Stimulated activated CD4-positive, alpha-beta T cell treated with anti-CD3 and anti-CD28 coated beads, Interleukin-4, amount 100 ng/mL, for 24 hours (primary cell): ENCODE measurements at places on chromosomes 5 and 9.

- DNase-seq = no peak
These were observed 38.3 kb downstream of the NR2F1 start for GRCh38 chr5:93621327-93621798.

GRCh38 chr9:113929634-113930389, 53.7 kb downstream of the ZNF618 start:
- DNase-seq = no peak

- no peak for DNase-seq
These were observed 6.7 kb downstream of the N4BP3 start for GRCh38 chr5:178119915-178120606.

DNA sequence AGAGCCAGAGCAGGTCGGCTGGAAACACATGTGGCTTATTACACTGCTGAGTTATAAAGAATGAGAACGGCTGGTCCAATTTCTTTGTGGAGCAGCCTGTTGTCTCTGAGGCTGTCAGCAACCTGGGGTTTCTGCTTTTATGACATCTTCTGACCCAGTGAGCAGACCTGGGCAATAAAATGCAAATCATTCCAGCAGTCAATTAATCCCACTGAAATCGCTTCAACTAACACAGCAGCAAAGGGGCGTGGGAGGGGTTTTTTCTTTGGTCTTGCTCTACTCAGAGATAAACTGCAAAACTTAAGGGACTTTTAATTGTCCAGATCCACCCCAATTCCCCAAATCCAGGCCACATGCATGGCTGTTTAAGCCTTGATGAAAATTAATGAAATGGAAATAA, 215.7 kb downstream of the SLIT3 start:
- DNase-seq = no peak

DNA sequence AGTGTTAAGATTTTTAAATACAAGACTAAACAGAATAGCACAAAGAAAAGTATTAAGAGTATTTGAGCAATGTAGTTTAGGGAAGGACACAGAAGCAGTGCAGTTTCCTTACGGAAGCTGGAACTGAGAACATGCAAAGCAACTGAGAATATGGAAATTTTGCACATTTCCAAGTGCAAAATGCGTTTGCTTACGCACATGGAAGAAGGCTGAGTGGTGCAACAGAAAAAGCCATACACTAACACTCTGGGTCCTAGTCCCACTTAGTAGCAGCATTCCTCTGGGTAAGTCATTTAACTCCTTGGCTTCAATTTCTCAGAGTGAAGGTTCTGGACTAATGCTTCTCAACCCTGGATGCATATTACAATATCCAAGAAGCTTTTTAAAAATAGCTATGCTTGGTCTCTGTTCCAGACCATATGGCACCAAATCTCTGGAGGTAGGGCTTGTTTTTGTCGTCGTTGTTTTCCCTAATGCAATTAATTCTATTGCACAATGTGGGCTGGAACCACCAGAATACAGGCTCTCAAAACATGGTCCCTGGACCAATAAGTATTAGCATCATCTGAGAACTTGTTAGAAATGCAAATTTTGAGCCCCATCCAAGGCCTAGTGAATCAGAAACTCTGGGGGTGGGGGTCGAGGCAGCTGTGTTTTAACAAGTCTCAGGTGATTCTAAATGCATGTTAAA, 65.2 kb upstream of the DEPDC1B start:
- no peak for DNase-seq

DNA sequence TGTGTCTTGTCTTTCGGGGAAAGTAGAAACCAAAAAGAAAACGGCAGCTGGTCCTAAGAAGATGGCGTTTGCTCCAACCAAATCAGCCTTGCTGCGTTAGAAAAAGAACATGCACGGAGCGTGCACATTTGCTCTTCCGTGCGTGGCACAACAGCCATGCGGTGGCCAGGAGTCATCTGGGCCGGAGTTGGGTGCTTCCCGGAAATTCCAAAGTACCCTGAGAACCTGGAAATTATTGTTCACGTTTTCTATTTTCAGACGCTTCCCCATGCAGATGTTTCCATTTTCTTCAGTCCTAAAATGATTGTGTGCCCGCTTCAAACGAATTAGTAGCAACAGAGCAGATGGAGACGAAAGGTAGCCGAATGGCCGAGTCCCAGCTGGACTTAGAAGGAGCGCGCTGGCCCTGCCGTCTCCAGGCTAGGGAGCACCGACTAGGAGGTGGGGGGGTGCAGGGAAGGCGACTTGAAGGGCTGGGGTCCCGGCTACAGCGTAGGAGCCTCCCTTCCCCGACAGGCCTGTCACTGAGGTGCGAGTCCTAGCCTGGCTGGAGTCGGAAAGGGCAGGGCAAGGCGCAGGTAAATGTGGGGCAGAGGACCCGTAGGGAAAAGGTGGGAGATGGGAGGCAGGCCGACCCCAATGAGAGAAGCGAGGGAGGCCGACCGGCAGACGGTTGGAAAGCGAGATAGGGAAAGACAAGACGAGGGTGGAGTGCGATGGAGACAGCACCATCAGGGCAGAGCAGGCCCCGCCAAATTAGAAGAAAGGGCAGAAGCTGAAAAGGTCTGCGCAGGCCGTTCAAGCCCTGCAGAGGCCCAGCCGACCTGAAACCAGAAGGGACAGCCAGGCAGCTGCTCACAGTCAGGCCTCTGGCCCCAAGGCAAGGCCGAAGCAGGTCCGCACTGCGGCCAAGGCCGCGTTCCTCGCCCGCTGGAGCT, 1.4 kb downstream of the BARX1 start:
- no peak for DNase-seq

GRCh38 chr5:60604771-60605170, 95.2 kb downstream of the DEPDC1B start:
- DNase-seq = no peak

GRCh38 chr5:41870627-41871048, 413 bp upstream of the OXCT1 start:
- no peak for DNase-seq

- DNase-seq = no peak
These were observed 51.2 kb upstream of the BARHL1 start for GRCh38 chr9:132531195-132531594.

- no peak for DNase-seq
These were observed 653.0 kb upstream of the RORB start for GRCh38 chr9:73844135-73844534.

GRCh38 chr5:68189613-68190012, 25.9 kb upstream of the PIK3R1 start:
- DNase-seq = no peak

GRCh38 chr9:30815585-30815984, 1568.9 kb upstream of the ACO1 start:
- no peak for DNase-seq

- no peak for DNase-seq
These were observed 400.3 kb downstream of the ZSWIM6 start for GRCh38 chr5:61732369-61732768.

GRCh38 chr9:33950371-33950770, 98.3 kb downstream of the UBAP2 start:
- DNase-seq = no peak

- no peak for DNase-seq
These were observed 81.7 kb upstream of the MTAP start for GRCh38 chr9:21720758-21721157.

DNA sequence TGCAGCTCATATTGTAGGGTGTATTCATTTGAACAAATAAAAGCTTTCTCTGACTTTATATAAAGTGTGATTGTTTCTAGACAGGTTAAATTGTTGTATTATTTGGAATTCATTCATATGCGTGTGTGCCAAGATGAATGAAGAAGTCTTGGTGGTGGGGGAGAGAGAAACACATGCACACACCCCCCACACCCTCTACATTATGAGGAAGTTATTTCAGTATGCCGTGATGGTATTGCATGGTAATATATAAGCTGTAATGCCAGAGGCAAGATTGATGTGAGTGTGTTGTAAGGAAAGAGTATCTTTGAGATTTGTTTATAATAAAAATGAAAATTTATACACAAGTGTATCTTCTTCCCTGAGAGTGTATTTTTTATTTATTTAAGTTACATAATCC, 71.0 kb downstream of the IPO11 start:
- no peak for DNase-seq

DNA sequence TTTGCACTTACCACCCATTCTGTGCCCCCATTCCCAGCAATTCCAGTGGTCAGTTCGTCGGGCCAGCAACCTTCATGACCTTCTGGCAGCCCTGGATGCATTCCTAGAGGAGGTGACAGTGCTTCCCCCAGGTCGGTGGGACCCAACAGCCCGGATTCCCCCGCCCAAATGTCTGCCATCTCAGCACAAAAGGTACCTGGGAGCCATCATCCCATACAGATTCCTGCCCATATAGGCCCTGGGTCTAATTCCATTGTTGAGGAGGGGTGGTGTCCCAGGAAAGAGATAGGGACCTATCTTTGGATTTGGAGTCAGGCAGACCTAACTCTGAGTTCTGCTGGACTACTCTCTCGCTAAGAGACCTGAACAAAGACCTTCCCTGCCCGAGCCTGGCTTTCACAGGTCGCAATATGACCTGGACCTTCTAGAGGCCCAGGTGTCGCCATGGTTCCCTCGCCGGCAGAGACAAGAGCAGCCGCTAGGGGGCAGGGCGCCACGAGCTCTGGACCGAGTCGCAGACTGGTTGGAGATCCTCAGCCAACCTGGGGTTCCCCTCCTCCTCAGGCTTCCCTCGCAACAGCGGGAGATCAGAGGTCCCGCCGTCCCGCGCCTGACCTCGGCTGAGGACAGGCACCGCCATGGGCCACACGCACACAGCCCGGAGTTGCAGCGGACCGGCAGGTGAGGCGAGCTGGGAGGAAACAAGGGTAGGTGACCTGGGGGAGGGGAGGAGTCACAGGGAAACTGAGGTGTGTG, 3.1 kb downstream of the SLC4A9 start:
- DNase-seq = peak; percentile 86

DNA sequence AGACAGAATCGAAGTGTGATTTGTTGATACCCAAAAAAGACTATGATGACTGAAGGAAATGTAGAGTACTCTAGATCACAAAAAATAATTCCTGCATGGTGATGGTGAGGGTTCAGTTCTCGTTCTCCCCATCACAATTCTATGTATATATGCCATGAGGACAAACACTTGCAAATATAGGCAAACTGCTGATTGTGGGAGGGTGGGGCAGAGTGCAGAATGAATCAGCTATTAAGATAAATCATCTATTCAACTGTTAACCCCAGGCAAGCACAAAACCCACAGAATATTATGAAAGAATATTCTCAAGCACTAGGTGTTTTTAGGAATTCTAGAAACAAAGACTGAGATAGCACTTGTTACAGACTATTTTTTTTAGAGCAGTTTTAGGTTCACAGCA, 13.9 kb upstream of the UBLCP1 start:
- DNase-seq = no peak

GRCh38 chr9:118336943-118337330, 632.7 kb downstream of the TLR4 start:
- no peak for DNase-seq

- DNase-seq = no peak
These were observed 1249.3 kb downstream of the CDH12 start for GRCh38 chr5:21603796-21604195.

- DNase-seq = no peak
These were observed 296.4 kb downstream of the TLR4 start for GRCh38 chr9:118000581-118000980.

GRCh38 chr5:140273401-140273877, 29.5 kb downstream of the PFDN1 start:
- DNase-seq = no peak

DNA sequence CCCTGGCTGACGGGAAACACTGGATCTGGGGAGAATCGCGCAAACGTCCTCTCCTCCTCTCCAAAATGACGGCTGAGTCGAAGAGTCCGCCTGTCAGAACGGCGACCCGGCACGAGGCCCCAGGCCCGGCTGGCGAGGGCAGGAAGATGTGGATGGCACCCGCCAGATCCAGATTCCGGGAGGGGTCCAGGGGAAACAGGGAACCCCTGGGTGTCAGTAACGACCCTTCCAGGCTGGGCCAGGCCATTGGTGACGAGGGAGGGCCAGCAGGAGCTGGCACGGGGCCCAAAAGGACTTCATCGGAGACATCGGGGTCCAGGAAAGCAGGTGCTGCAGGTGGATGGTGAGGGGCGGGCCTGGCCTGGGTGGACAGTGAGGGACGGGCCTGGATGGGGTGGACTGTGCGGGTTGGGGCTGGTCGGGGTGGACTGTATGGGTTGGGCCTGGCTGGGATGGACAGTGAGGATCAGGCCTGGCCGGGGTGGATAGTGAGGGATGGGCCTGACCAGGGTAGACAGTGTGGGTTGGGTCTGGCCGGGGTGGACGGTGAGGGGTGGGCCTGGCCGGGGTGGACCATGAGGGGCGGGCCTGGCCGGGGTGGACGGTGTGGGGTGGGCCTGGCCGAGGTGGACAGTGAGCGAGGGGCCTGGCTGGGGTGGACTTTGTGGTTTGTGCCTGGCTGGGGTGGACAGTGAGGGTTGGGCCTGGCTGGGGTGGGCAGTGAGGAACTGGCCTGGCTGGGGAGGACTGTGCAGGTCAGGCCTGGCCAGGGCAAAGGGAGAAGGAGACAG, 14.0 kb downstream of the SLC6A3 start:
- DNase-seq = no peak

GRCh38 chr5:75337366-75338021, 474 bp downstream of the HMGCR start:
- DNase-seq = peak; percentile 39

DNA sequence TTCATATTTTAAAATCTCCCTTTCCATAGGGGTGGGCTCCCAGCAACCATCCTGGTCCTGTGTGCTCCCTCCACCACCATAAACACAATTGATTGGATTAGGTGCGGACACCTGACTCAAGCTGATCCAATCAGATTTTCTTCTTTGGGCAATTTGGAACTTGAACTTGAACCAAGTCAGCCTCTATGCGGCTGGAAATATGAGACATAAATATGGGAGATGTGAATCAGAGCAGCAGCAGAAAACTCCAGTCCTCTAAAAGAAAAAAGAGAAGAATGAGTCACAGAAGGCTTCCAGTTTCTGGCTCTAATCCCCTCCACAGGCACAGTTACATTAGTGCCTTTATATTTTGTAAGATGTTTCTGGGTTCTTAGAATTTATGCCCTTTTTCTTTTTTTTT, 306.6 kb downstream of the MLLT3 start:
- DNase-seq = peak; percentile 37

GRCh38 chr9:78304357-78304756, 7.4 kb downstream of the PSAT1 start:
- DNase-seq = no peak

GRCh38 chr9:126420643-126421564, 94.3 kb downstream of the MVB12B start:
- DNase-seq = no peak

DNA sequence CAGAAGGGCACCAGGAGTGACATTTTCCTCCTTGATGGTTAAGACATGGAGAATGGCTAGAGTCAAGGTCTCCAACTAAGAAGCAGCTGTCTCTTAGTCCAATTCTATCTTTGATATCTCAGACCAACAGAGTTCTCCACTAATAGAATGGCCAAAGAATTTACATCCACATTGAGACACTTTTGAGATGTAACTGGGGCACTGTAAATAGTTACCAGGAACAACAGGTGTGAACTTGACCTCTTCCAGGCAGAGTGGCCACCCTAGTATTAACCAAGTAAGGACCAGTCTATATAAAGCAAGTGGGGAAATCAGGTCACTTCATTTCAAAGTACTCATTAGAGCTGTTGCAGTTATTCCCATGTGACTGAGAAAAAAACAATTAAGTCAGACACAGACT, 159.7 kb upstream of the RAD23B start:
- no peak for DNase-seq

GRCh38 chr9:71465392-71465791, 302.9 kb downstream of the CEMIP2 start:
- DNase-seq = no peak
